Activated naive CD8-positive, alpha-beta T cell treated with anti-CD3 and anti-CD28 coated beads, Interleukin-2, amount 10 ng/mL, durations not matched to agents 7 days and 5 days (primary cell): ENCODE measurements at places on chromosomes 4 and X.
A peak's percentile ranks its signal among the peaks of the same experiment; 100 is the strongest.

- H3K4me3 ChIP-seq: no peak overlapping the region
- no peaks in the 10 kb centered on the region for H3K36me3 ChIP-seq
- no peaks in the 10 kb centered on the region for H3K27me3 ChIP-seq
- no peaks in the 10 kb centered on the region for H3K4me1 ChIP-seq
Measured at GRCh38 chr4:33160126-33160525, 2440.0 kb downstream of the PCDH7 start.

DNA sequence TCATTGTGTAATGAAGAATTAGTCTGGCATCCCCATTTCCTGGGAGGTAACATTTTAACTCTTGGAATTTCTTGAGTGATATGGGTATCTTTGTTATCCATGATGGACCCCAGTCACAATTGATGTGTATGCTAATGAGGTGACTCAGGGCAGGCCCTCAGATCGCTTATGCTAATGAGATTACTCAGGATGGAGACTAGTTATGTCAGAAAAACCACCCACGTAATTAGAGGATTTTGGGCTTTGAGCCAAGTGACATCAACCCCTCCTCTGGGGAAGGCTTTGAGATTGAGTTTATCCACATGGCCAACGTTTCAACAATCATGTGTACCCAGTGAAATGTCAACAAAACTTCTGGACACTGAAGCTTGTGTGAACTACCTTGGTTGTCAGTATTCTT, 772.7 kb downstream of the STPG2 start:
- H3K4me1 ChIP-seq: no peaks in the 10 kb centered on the region
- no peaks in the 10 kb centered on the region for H3K36me3 ChIP-seq
- H3K27me3 ChIP-seq: no peaks in the 10 kb centered on the region
- H3K4me3 ChIP-seq: no peak overlapping the region
- H3K27ac ChIP-seq: no peak overlapping the region
- no peak for DNase-seq

GRCh38 chr4:56908206-56909085, 746 bp downstream of the REST start:
- peak overlapping the region; percentile 98 for H3K4me3 ChIP-seq
- H3K36me3 ChIP-seq: peaks cover 10% of the 10 kb centered on the region
- peaks cover 3% of the 10 kb centered on the region for H3K27me3 ChIP-seq
- peak overlapping the region; percentile 97 for H3K27ac ChIP-seq

- no peaks in the 10 kb centered on the region for H3K4me1 ChIP-seq
- H3K27me3 ChIP-seq: no peaks in the 10 kb centered on the region
- H3K36me3 ChIP-seq: no peaks in the 10 kb centered on the region
- no peak overlapping the region for H3K27ac ChIP-seq
Measured at GRCh38 chr4:103692615-103693014, 27.2 kb downstream of the TACR3 start.

DNA sequence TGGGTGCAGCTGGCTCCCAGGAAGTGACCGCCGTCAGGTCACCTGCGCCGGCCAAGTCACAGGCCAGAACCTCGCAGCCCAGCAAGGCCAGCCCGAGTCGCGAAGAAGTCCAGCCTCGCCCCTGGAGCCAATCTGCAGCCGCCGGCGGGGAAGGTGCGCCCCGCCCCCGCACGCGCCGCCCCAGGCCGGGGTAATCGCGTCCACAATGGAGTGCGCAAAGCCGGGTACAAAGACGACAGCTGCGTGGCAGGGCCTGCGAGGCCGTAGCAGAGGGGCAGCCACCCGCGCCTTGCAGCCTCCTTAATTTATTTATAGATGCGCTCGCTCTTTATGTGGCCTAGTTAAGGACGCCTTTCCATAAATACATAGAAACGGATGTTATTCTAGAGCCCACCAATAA, 139.4 kb upstream of the CPEB2 start:
- no peak for DNase-seq
- H3K27me3 ChIP-seq: peaks cover 12% of the 10 kb centered on the region
- peaks cover 2% of the 10 kb centered on the region for H3K4me1 ChIP-seq
- no peaks in the 10 kb centered on the region for H3K36me3 ChIP-seq

GRCh38 chrX:103656617-103657016, 27.8 kb downstream of the TCEAL1 start:
- H3K4me3 ChIP-seq: no peak overlapping the region
- no peaks in the 10 kb centered on the region for H3K27me3 ChIP-seq
- no peak overlapping the region for H3K27ac ChIP-seq
- DNase-seq: no peak
- H3K4me1 ChIP-seq: peaks cover 7% of the 10 kb centered on the region

GRCh38 chr4:10100734-10101216, 15.8 kb downstream of the WDR1 start:
- peak overlapping the region; percentile 87 for H3K27ac ChIP-seq
- peaks cover 91% of the 10 kb centered on the region for H3K4me1 ChIP-seq
- no peak for DNase-seq
- no peaks in the 10 kb centered on the region for H3K27me3 ChIP-seq

DNA sequence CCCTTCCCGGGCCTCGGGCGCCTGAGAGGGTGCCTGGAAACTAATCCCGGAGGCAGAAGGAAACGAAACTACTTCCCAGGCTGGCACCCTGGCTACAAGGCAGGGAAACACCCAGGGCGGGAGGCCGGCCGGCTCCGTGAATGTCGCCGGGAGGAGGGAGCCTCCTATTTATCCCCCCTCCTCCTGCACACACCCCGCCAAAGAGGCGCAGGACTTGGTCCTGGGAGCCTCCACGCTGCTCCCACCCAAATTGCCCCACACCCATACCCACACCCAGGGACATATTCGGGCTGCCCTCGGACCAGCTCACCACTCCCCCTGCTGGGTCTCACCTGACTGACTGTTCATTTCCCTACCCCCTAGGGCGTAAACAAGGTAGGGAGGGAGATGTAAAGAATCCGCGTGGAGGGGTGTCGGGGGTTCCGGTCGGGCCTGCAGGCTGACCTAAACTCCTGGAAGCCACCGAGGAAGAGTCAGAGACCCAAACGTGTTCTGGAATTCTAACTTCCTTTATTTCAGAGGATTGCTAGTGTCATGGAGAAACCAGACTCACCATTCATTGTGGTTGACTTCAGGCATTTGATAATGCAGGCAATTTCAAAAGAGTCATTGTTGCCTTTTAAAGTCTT, at the start of gene BTC:
Gene BTC (minus strand): TSS at position 142 of the 629 bp plus-strand sequence. CDS start 198 bp downstream, outside the sequence.
- H3K4me3 ChIP-seq: peak within 1 kb of the TSS; percentile 47
- DNase-seq: no peak
- H3K4me1 ChIP-seq: peaks cover 1% of the 10 kb centered on the region
- H3K27ac ChIP-seq: no peak within 1 kb of the TSS

GRCh38 chrX:17638731-17639130, 98.6 kb upstream of the SCML1 start:
- peaks cover 4% of the 10 kb centered on the region for H3K4me1 ChIP-seq
- H3K4me3 ChIP-seq: no peak overlapping the region
- no peaks in the 10 kb centered on the region for H3K36me3 ChIP-seq
- no peak overlapping the region for H3K27ac ChIP-seq
- no peaks in the 10 kb centered on the region for H3K27me3 ChIP-seq

DNA sequence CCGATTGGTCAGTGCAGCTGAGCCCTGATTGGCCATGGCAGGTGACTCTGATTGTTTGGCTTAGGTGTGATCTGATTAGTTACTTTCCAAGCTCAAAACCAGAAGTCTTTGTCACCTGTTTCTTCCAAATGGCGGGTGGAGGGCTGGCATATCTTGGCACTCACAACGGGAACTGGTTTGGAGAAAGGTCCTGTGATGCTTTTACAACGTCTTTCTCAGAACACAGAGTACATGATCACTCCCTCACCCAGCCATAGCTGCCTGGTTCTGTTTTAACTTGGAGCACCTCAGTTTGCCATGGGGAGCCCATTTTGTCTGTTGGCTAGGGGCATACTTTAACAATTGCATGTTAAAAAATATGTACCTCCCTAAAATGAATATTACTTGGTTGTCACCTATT, 13.0 kb upstream of the XK start:
- no peak overlapping the region for H3K4me3 ChIP-seq
- peaks cover 2% of the 10 kb centered on the region for H3K27me3 ChIP-seq
- no peaks in the 10 kb centered on the region for H3K36me3 ChIP-seq
- no peak overlapping the region for H3K27ac ChIP-seq
- no peak for DNase-seq
- no peaks in the 10 kb centered on the region for H3K4me1 ChIP-seq

GRCh38 chrX:29254515-29254914, 667.3 kb downstream of the IL1RAPL1 start:
- no peaks in the 10 kb centered on the region for H3K4me1 ChIP-seq
- no peak overlapping the region for H3K4me3 ChIP-seq
- H3K27me3 ChIP-seq: no peaks in the 10 kb centered on the region
- no peaks in the 10 kb centered on the region for H3K36me3 ChIP-seq
- H3K27ac ChIP-seq: no peak overlapping the region

DNA sequence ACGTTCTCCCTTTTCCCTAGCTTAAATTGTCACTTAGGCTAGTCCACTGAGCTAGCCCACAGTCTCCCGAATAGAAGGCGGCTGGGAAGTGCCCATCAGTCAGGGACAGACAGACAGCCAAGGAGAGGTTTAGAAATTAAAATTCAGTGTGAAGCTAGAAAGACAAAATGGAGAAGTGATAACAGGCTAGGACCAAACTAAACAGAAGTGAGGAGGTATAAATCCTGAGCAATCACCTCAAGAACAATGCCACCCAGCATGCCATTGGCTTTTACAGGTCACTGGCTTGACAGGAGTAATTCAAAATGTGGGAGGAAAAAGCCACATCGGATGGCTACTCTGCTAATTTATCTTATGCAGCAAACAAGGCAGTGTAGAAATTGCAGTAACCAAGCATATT, 138.9 kb downstream of the MAPK10 start:
- DNase-seq: no peak
- H3K27ac ChIP-seq: no peak overlapping the region
- no peaks in the 10 kb centered on the region for H3K4me1 ChIP-seq
- no peaks in the 10 kb centered on the region for H3K27me3 ChIP-seq

DNA sequence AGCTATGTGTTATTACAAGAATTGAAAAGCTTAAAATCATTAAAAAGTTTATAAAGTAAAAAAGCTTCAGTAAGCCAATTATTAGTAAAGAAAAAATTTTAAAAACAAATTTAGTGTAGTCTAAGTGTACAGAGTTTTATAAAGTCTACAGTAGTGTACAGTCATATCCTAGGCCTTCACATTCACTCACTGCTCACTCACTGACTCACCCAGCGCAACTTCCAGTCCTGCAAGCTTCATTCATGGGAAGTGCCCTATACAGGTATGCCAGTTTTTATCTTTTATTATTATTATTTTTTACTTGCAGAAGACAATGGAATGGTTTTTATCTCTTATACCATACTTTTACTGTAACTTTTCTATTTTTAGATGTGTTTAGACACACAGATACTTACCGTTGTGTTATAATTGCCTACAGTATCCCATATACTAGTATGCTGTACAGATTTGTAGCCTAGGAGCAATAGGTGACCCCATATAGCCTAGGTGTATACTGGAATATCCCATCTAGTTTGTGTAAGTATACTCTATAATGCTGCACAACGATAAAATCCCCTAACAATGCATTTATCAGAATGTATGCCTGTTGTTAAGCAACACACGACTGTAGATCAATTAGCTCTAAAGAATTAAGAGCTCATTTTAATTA, 230.7 kb downstream of the DCLK2 start:
- no peak overlapping the region for H3K27ac ChIP-seq
- no peaks in the 10 kb centered on the region for H3K4me1 ChIP-seq
- no peak overlapping the region for H3K4me3 ChIP-seq
- H3K36me3 ChIP-seq: peaks cover 3% of the 10 kb centered on the region
- H3K27me3 ChIP-seq: no peaks in the 10 kb centered on the region
- no peak for DNase-seq

DNA sequence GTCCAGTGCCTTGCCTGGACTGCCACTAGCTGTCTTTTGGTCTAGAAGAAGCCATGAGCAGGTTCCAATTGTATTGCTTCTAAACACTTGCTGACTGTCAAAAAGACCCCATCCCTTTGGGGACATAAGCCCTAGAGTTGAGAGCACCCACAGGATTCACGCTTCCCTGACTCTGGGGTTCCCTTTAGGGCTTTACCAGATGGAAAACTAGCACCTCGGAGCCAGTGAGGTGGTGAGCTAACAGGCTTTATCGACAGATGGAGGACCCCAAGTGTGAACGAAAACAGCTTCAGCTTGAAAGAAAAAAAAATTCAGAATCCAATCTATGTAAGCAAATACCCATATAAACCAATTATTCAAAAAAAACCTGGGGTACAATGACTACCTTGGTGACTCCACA, 90.8 kb downstream of the NAA11 start:
- DNase-seq: no peak
- no peak overlapping the region for H3K27ac ChIP-seq
- no peaks in the 10 kb centered on the region for H3K4me1 ChIP-seq
- H3K36me3 ChIP-seq: no peaks in the 10 kb centered on the region
- peaks cover 4% of the 10 kb centered on the region for H3K27me3 ChIP-seq

GRCh38 chr4:39931441-39931901, 46.2 kb downstream of the PDS5A start:
- H3K27ac ChIP-seq: peak overlapping the region; percentile 35
- peaks cover 22% of the 10 kb centered on the region for H3K36me3 ChIP-seq
- H3K4me3 ChIP-seq: no peak overlapping the region
- no peaks in the 10 kb centered on the region for H3K27me3 ChIP-seq

- H3K4me3 ChIP-seq: no peak overlapping the region
- DNase-seq: no peak
- H3K4me1 ChIP-seq: peaks cover 8% of the 10 kb centered on the region
- no peak overlapping the region for H3K27ac ChIP-seq
Measured at GRCh38 chrX:132751063-132751690, 207.3 kb downstream of the HS6ST2 start.

- H3K4me3 ChIP-seq: no peak overlapping the region
- H3K36me3 ChIP-seq: peaks cover 5% of the 10 kb centered on the region
- H3K4me1 ChIP-seq: peaks cover 12% of the 10 kb centered on the region
- no peaks in the 10 kb centered on the region for H3K27me3 ChIP-seq
- DNase-seq: no peak
- H3K27ac ChIP-seq: no peak overlapping the region
Measured at GRCh38 chrX:40284852-40285251, 187.1 kb upstream of the BCOR start.

DNA sequence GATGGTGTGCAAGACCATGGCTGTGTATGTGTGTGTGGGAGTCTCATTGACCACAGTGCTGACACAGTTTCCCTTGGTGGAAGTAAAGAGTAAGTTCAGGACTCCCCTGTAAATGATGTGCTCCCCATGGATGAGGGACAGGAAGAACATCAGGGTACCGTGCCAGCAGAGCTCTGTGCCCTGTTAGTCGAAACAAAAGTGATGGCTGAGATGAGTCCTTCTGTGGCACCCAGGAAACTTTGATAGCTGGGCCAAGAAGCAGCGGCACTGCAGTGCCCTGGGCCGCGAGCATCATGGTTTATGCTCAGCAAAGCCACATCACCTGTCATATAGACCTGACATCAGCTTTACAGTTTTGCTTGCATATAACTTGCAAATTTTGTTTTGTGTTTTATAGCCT, 61.4 kb upstream of the CLDN34 start:
- peaks cover 1% of the 10 kb centered on the region for H3K27me3 ChIP-seq
- H3K36me3 ChIP-seq: no peaks in the 10 kb centered on the region
- no peak overlapping the region for H3K4me3 ChIP-seq
- no peak for DNase-seq

- no peaks in the 10 kb centered on the region for H3K4me1 ChIP-seq
- H3K27me3 ChIP-seq: no peaks in the 10 kb centered on the region
- H3K4me3 ChIP-seq: no peak overlapping the region
- no peak overlapping the region for H3K27ac ChIP-seq
- no peaks in the 10 kb centered on the region for H3K36me3 ChIP-seq
- DNase-seq: no peak
Measured at GRCh38 chrX:12497832-12498591, 293.2 kb upstream of the PRPS2 start.

- H3K4me3 ChIP-seq: no peak overlapping the region
- H3K27me3 ChIP-seq: no peaks in the 10 kb centered on the region
- peaks cover 29% of the 10 kb centered on the region for H3K4me1 ChIP-seq
- no peak overlapping the region for H3K27ac ChIP-seq
Measured at GRCh38 chr4:68342134-68342533, 7.8 kb downstream of the YTHDC1 start.
